WERI-Rb-1 (cell line): ENCODE measurements at places on chromosomes 3 and 15.

GRCh38 chr3:12875857-12876836 is 34.8 kb upstream of the RPL32 start:
- no peak for DNase-seq

DNA sequence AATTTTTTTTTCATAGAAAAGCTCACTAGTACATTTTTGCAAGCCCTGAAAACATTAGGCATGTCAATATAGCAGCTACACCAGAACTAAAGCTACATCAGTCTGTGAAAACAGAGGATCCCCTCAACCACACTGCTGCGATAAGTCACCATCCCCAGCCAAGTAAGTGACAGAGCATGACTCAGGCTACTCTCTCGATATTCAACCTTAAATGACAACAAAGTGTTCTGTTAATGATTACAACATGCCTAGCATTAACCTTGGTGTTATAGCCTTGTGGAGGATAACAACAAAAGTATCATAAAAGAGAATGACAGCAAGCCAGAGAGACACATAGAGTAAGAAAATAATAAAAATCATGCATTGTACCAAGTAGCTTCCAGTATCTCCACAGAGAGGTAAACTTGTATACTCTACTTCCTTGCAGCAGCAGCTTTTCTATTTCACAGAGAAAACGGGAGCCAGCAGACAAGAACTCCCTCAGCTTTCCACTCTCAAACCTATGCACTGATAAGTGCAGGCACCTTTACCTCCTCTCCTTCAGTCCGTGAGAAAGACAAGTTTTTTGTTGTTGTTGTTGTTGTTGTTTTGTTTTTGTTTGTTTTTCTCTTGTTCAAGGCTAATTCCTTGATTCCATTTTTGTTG is 76.6 kb downstream of the GBE1 start:
- no peak for DNase-seq

DNA sequence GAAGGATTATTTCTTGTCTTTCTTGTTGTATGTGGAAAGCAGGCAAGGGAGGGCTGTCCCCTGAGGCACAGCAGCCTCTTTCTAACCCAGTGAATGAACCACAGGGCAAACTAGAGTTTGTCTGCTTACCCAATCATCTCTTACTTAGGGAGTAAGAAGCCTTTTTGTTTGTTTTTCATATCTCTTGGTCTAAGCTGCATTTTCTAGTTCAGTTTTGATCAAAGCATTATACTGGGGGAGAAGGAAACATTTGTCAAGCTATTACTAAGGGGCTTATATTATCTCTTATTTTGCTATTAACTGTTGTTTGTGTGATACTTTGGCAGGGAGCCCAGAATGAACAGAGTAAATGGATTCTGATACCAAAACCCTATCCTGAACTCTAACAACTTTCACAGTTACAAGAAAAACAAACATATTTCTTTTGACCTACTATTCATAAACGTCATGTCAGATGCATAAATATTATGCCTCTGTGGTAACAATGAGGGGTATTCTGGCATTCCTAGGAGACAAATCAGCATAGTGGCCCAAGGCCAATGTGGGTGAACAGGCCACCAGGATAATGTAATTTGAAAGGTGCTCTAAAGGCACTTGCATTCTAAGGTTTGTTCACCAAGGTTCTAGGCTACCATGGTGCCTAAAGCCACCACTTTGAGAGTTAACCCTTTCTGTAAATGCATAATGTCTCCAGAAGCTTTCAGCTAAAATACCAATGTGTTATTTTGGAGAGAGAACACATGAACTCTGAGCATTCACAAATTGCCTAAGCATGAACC is 271.6 kb upstream of the ZPLD1 start:
- DNase-seq = no peak

DNA sequence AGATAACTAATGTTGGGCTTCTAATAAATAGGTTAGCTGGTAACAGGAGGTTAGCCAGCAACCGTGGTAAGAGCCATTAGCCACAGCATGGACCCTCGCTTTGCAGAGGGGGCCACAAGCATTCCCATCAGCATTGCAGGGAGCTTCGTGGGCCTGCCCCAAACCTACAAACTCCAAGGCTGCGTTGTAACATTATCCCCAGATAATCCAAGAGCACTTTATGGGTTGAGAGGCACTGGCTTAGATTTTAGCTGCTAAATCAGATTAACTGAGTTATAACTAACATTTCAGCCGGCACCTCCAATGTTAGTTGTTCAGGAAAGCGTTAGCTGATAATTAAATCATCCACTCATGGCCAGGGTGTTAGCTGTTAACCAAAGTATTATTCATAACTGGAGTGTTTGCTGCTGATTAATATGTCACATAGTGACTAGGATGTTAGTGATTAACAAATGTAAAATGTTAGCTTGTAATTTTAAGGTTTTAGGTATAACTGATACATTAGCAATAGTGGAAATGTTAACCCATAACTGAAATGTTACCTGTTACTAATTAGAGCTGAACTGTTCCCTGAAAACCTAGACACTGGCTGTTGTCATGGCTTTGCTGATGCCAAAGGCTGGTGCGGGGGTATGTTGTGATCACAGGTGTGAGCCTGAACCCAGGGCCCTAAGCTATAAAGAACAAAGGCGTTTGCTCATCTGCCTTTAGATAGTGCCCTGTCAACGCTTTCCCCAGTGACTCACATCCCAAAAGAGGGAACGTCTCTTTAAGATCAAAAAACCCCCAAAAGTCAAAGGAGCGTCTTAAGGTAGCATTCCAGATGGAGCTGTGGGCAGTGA is 56.2 kb downstream of the SLC6A6 start:
- peak; percentile 23 for DNase-seq
